IMR-90 (cell line): ENCODE measurements at places on chromosomes 4 and X. TPM values are rescaled to one million over a fixed set of nuclear protein-coding genes. Genes with fewer than 3 reads are reported as not detected.

GRCh38 chrX:134375691-134376090 is 84.3 kb upstream of the HPRT1 start:
- no peak for DNase-seq

DNA sequence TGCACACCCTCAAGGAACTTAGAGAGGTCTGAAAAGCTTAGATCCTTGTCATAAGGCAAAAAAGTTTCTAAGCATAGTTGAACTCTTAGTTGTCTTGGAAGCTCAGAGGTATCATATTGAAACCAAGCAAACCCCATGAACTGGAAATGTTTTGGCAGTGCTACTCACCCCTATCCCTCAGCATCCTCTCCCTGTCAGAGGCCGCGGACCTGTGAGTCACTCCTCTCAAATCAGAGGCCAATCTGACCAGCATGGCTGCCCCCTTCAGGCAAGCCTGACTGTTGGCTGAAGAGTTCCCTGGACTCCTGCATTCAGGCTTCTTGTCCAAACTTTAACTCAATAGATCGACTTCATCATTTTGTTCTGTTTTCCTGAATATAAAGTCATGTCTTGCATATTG is 69.4 kb downstream of the KCNIP4 start:
- peak; percentile 23 for DNase-seq

The TMPRSS11F gene
- total RNA-seq, result not detected in 2 replicates

The STATH gene
- total RNA-seq, result not detected in 2 replicates

DNA sequence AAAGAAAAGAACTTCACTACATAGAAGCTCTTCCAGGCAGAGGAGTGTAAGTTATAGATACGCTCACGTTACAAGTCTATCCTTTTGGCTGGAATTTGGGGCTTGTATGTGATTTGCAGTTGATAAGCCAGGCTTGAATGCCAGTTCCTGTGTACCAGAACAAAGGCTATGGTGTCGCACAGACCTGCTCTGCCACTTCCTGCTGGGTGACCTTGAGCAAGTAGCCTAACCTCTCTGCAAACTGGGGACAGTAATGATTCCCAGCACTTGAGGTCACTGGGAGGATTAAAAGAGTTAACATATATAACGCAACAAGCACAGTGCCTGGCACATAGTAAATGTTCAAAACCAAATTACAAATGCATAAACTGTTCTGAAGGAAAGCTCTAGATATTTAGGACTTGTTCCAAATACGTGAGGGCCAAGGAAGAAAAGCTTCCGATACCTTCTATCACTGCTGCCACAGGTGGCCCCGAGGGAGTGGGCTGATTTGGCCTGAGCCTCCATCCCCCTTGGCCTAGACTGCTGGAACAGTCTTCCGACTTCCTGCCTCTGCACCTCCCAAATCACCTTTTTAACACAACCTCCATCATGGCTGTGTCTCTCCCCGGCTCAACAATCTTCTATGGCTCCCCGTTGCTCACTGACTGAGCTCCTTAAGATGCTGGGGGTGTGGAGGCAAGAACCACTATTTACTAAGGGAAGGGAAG is 1.3 kb upstream of the SOWAHD start:
- no peak for DNase-seq

The DCAF4L1 gene
- under 0.01 and 0.18 TPM in 2 replicates for total RNA-seq

DNA sequence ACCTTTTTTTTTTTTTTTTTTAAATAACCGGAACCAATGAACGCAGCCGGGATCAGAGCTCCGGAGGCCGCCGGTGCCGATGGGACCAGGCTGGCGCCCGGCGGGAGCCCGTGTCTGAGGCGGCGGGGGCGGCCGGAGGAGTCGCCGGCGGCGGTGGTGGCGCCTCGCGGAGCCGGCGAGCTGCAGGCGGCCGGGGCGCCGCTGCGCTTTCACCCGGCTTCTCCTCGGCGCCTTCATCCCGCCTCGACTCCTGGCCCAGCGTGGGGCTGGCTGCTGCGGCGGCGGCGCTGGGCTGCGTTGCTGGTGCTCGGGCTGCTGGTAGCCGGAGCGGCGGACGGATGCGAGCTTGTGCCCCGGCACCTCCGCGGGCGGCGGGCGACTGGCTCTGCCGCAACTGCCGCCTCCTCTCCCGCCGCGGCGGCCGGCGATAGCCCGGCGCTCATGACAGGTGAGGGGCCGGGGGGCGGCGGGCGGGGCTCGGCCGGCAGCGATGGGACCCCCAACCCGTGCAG is 337 bp downstream of the STIM2 start:
- peak; percentile 44 for DNase-seq

DNA sequence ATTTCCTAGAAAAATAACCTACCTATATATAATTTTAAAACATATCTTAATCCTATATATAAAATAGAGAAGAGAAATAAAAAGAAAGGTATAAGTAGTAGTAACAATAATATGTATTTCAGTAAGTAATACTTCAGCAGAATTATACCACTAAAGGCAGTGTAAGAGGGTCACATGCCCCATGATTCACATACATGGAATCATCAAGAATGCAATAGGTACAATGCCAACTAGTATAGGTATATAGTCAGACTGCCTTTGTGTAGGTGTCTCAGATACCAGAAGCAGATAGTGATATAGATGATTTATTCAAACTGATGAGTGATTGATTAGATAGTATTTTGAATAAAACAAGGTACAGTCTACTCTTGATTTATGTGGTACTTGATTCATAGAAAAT is 9.4 kb downstream of the AIMP1 start:
- no peak for DNase-seq

The GTPBP6 gene
- 24.0 and 24.7 TPM in 2 replicates for total RNA-seq

DNA sequence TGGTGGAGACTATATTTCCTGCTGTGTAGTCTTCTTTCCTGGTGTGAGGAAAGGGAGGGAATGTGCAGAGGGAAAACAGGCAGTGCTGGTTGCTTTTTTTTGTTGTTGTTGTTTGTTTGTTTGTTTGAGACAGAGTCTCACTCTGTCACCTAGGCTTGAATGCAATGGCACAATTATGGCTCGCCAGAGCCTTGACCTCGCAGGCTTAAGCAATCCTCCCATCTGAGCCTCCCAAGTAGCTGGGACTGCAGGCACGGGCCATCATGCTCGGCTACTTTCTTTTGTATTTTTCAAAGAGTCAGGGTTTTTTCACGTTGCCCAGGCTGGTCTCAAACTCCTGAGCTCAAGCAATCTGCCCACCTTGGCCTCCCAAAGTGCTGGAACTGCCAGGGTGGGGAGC is 82.5 kb downstream of the RELL1 start:
- DNase-seq, result no peak

DNA sequence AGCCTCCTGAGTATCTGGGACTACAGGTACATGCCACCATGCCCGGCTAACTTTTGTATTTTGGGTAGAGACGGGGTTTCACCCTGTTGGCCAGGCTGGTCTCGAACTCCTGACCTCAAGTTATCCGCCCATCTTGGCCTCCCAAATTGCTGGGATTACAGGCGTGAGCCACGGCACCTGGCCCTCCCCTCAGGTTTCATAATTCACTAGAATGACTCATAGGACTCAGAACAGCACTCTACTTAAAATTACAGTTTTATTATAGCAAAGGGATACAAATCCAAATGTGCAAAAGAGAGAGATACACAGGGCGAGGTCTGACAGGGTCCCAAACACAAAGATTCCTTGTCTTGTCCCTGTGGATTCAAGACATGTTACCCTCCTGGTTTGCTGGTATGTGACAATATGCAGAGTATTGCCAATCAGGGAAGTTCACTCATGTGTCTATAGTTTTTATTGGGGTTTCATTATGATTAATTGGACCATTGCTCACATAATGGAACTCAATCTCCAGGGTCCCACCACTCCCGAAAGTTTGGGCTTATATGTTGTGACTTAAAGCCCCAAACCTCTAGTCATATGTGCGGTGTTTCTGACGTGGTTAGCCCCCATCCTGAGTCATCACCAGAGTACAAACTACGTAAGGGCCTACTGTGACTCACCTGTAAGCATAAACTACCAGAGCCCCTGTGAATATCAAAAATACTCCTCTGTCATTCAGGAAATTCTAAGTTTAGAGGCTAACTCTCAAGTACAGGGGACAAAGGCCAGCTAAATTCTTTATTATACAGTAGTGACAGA is 5.2 kb downstream of the YIPF6 start:
- peak; percentile 93 for DNase-seq

The ADRA2C gene
- under 0.01 and 0.28 TPM in 2 replicates for total RNA-seq

The NOX1 gene
- not detected in 2 replicates for total RNA-seq

- DNase-seq, result peak; percentile 88
These were observed 90.7 kb downstream of the PALLD start for GRCh38 chr4:168587411-168588125.

The UNC5C gene
- total RNA-seq, result under 0.01 TPM in 1 of 2 replicates, not detected in the other
